ENCODE measurements at places on chromosomes 4 and X. TPM values are rescaled to one million over a fixed set of nuclear protein-coding genes. Genes with fewer than 3 reads are reported as not detected.

Gene NXF2
- not detected for total RNA-seq

Gene TRIM75
- not detected for total RNA-seq

Gene BBS12
- total RNA-seq: 8.9 TPM

Gene MAGEB17
- not detected for total RNA-seq

Gene HEPH
- total RNA-seq: 40.7 TPM

Gene TXK
- 0.62 TPM for total RNA-seq

Gene DCAF4L1
- 0.15 TPM for total RNA-seq

Gene FGG
- total RNA-seq: 0.24 TPM

Gene COX7B2
- total RNA-seq: not detected

Gene ARR3
- total RNA-seq: not detected

Gene HSFX2
- not detected for total RNA-seq

Gene ITM2A
- total RNA-seq: 106 TPM

Gene GC
- total RNA-seq: not detected

Gene CXCL1
- total RNA-seq: 9.0 TPM

Gene WDR17
- total RNA-seq: 0.60 TPM

Gene BOD1L1
- total RNA-seq: 19.4 TPM

Gene GAK
- total RNA-seq: 38.1 TPM

Gene ART3
- total RNA-seq: 41.2 TPM

Gene FABP2
- not detected for total RNA-seq

Gene USP26
- total RNA-seq: not detected

Gene UGT2B10
- not detected for total RNA-seq

Gene TBC1D9
- total RNA-seq: 15.6 TPM

Gene LAMTOR3
- 32.3 TPM for total RNA-seq

Gene NDP
- not detected for total RNA-seq

Gene ARHGAP6
- total RNA-seq: 5.6 TPM

Gene XAGE1A
- total RNA-seq: not detected

Gene F9
- total RNA-seq: not detected

Gene PSMD10
- 27.6 TPM for total RNA-seq

Gene CDKL2
- 0.65 TPM for total RNA-seq

Gene RAB41
- not detected for total RNA-seq

Gene ODAM
- total RNA-seq: not detected

Gene USP46
- total RNA-seq: 48.0 TPM

Gene LAP3
- 60.6 TPM for total RNA-seq

Gene SHROOM4
- 8.3 TPM for total RNA-seq

Gene ODAPH
- not detected for total RNA-seq

Gene PPEF2
- total RNA-seq: not detected

Gene JAKMIP1
- 0.21 TPM for total RNA-seq

Gene DOK7
- 38.2 TPM for total RNA-seq

Gene F11
- total RNA-seq: not detected

Gene SUPT20HL1
- total RNA-seq: not detected

Gene TLR1
- 8.2 TPM for total RNA-seq

Gene GRIA2
- not detected for total RNA-seq

Data from left cardiac atrium (tissue), 4 donors.